ENCODE measurements at places on chromosomes 6 and 20.

DNA sequence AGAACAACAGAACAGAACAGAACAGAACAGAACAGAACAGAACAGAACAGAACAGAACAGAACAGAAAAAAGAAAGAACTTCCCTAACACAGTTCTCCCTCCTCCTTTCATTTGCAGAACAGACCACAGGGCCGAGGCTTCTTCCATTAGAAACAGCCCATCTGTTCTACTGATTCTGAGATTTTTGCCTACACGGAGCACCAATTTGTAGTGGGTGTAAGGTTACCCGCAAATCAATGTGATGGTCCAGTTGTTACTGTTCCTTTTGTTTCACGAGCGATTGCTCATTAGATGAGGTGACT is 734 bp upstream of the OGFRL1 start:
- DNase-seq = no peak

DNA sequence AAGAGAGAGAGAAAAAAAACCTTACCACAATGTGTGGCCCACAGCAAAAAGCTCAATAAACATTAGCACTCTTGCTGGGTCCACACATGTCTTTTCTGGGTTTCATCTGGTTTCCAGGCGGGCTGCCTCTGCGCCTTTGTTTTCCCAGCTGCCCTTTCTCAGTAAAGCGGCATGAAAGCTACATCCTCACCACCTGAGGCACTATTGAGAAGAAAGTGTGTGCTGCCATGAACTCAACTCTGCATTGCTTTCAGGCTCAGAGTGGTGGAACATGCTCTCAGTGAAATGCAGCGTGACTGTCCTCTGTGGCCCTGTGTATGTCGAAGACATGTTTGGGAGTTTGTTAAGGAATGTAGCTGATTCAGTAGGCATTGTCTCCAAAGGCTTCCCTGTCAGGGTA is 102.3 kb downstream of the LYRM2 start:
- DNase-seq = no peak

DNA sequence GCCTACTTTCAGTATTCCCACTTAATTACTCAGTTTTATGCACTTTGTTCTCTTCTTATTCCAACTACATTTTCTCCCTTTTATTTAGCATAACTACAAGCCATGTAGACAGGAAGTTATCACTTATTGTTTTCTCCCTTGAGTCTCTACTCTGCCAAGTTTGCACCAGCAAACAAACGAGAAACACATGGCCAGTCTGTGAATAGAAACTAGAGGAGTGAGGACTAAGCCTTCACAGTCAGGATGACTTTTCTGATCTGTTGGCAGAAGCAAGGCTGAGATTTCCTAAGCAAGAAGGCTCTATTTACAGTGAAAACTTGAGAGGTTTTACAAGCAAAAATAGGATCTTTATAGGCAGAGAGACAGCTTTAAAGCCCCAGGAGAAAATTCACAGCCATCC is 69.8 kb upstream of the TINAG start:
- no peak for DNase-seq

GRCh38 chr6:82568290-82568993 is 204.8 kb downstream of the TPBG start:
- no peak for DNase-seq

DNA sequence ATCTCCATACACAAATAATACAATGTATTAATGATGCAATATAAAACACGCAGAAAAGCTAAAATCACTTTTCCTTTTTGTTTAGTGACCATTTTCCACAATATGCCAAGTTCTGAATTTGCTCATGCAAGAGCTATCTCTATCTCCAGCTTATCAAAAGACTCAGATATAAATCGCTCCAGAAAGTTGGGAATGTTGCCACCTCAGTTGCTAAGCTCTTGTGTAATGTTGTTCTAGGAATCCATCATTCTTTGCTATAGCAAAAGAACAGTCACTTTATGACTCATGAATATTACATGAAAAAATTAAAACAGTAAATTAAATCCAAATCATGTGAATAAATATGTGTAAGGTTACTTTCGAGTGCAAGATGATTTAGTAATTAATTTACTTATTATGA is 8.7 kb downstream of the PLAGL1 start:
- no peak for DNase-seq

DNA sequence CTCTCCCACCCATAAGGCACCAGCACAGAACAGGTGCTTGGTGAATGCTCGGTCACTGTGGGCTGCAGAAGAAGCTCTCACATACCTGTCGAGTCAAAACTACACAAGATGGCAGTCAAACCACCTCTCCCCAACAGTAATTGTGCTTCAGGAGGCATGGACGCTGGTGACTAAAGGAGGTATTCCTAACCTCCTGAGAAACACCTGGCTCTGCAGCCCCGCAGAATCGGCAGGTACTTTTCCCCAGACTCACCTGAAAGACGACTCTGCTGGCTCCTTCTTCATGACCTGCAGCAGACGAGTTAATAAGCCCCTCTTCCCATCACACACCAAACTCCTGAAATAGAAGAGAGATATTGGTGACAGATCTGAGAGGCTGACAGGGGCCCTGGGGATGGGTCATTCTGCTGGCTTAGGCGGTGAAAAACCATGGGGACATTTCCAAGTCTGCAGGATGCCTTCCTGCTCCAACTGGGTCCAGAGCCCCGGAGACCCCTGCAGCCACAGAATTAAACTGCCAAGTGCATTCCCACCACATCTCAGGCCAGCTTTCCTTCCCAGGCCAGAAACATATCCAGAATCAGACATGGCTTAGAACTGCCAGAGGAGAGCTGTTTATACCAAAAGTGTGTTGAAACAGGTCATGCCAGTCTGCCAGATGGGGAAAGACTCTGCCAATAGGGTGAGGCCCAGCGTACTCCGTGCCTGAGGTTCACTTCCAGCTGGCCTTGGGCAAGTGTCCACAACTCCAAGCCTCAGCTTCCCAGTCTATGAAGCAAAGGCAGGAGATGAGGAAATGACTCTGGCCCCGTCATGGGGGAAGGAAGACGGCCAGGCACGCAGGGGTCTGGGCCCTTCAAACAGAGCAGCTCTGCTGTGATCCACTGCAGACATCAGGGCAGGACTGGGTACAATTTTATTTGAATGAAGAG is 53.0 kb downstream of the MYH7B start:
- no peak for DNase-seq

GRCh38 chr6:31906122-31906521 is 4.2 kb upstream of the ZBTB12 start:
- no peak for DNase-seq

- DNase-seq = no peak
Observed at GRCh38 chr6:57305107-57305506, 12.3 kb upstream of the PRIM2 start.

GRCh38 chr20:8790442-8791074 is 278.3 kb upstream of the PLCB4 start:
- no peak for DNase-seq

GRCh38 chr20:64246616-64247306 is 8.8 kb upstream of the PCMTD2 start:
- DNase-seq = no peak

DNA sequence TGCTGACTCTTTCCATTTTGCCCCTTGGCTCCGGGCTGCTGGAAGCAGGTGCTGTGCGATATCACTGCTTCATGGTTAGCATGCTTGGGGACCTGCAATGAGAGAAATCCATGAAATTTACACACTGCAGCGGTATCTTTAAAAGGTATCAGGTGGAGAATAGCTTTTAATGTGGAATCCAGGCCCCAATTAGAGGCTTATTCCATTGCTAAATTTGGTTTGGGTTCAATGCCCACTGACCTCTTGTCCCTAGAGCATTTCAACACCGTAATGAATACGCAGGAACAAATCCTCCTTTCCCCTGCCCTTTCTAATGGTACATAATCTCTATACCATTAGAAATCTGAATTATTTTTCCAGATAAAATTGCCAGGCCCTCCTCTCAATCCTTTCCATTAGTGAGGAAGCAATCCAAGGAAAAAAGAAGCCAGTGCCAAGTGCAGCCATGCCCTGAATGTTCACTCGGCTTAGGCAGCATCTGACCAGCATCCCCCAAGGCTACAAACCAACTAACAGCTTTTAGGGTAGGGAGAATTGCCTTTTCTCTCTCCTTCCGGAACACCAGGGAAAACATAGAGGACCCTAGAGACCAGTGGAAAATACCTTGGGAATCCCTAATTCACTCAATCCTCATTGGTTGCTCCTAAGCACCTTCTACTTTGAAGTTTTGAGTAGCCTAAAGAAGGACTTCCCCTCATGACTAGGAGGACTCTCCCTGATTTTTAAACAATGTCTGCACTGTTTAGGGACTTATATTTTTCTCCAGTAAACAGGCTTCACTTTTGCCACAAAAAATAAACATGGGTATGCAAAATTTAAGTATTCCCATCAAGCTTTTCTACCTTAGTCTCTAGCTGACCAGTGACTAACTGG is 143.1 kb downstream of the QRSL1 start:
- no peak for DNase-seq

DNA sequence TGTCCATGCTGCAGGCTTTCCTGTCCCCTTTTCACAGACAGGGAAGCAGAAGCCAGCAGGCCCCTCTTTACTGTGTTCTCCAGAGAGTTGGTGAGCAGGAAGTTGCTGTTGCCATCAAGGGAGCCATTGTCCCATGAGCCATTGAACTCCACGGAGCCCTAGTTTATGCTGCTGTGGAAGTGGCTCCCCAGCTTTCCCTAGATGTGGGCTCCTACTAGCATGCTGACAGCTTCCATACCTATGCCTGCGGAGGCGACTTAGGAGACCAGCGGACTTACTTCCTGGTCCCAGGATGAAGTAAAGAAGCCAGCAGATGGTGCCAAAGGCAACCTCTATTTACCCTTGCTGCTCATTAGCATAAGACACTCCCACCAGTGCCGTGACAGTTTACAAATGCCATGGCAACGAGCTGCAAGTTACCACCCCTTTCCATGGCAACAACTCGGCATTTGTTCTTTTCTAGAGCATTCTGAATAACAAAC is 30.8 kb upstream of the FKBP1A start:
- no peak for DNase-seq

All from dorsolateral prefrontal cortex (tissue), 122 donors.